ENCODE measurements at places on chromosomes 7 and 10.

- DNase-seq, result peak; percentile 45
Measured at GRCh38 chr10:62264702-62265436, 3.8 kb downstream of the RTKN2 start.

- no peak for DNase-seq
Measured at GRCh38 chr10:3873728-3874461, 88.9 kb upstream of the KLF6 start.

- DNase-seq, result no peak
Measured at GRCh38 chr10:17841050-17841449, 31.9 kb downstream of the MRC1 start.

GRCh38 chr10:25157650-25158049, 17.2 kb upstream of the GPR158 start:
- no peak for DNase-seq

All from ecto neural progenitor cell (in vitro differentiated cells).